COLO829 (cell line): ENCODE measurements at places on chromosomes 11 and 22.

DNA sequence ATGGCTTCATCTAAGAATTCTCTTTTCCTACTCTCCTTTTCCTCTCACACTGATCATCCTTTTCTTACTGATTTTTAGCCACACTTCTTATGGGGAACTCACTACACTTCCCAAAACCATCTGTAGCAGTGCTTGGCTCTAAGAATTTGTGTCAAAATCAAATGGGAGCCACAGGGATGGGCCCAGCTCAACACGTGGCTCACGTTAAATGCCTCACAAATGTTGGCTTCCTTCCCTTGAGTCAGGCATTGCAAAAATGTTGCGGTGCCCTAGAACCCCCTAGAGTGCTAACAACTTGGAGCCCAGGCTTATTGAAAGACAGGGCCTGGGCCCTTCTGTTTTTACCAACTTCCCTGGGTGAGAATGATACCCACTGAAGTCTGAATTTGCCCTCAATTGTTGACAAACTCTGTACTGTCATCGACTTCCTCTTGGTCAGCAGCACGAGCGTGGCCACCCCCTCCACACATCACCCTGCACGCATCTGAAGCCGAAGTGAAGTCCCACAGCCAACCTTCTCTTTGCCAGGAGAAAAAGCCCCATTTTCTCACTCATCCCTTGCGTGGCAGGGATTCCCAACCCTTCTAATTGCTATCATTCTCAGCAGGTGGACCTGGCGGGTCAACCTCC, 69.7 kb downstream of the ELFN2 start:
- no peak for DNase-seq

DNA sequence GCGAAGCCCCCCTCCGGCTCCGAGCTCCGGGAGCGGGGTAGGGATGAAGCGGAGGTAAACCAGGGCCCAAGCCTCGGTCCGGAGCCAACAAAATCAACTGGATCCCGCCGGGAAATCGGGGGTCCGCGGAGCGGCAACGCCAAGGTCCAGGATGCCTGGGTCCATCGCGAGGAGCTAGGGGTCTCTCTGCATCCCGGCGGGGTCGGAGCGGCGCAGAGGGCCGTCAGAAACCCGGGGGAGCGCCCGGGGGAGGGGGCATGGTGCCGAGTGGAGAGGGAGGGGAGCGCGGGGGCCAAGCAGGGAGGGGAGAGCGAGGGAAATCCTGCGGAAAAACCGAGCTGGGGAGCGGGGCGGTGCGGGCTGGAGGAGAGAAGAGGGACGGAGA, 51.8 kb downstream of the SLC22A12 start:
- DNase-seq, result no peak

DNA sequence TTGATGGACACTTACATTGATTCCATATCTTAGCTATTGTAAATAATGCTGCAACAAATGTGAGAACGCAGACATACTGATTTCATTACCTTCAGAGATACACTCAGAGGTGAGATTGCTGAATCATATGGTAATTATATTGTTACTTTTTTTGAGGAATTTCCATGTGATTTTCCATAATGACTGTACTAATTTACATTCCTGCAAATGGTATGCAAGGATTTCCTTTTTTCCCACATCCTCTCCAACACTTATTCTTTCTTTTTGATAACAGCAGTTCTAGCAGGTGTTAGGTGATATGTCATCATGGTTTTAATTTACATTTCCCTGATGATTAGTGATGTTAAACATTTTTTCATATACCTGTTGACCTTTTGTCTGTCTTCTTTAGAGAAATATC, 207.7 kb downstream of the C11orf87 start:
- DNase-seq, result no peak

- DNase-seq, result no peak
Observed at GRCh38 chr11:86458294-86459001, 83.8 kb downstream of the CCDC81 start.

GRCh38 chr11:86089659-86090058, 20.8 kb upstream of the PICALM start:
- no peak for DNase-seq

DNA sequence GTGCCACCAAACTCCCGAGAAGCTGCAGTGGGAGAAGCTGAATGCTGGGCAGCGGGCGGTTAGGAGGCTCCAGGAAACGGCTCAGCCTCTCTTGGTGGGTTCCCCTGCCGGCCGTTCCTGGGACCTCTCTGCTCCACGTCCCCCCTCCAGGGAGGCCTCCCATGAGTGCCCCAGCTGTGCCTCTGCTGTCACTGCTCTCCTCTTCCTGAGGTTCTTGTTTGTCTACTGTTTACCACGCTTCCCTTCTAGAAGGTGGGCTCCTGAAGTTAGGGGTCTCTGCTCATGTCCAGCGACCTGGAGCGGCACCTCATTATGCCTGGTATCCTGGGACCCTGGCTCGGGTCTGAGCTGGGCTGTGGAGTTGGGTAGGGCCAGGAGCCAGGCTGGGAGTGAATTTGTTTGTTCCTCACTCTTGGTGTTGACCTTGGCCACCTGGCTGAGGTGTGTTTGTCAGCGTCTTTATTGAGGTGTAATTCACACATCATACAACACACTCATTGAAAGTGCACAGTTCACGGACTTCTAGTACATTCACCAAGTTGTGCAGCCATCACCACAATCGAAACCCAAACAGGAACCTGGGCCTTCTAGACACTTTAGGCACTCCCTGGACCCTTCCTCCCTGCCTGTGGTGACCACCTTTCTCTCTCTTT, 37.8 kb upstream of the GRAMD4 start:
- no peak for DNase-seq

DNA sequence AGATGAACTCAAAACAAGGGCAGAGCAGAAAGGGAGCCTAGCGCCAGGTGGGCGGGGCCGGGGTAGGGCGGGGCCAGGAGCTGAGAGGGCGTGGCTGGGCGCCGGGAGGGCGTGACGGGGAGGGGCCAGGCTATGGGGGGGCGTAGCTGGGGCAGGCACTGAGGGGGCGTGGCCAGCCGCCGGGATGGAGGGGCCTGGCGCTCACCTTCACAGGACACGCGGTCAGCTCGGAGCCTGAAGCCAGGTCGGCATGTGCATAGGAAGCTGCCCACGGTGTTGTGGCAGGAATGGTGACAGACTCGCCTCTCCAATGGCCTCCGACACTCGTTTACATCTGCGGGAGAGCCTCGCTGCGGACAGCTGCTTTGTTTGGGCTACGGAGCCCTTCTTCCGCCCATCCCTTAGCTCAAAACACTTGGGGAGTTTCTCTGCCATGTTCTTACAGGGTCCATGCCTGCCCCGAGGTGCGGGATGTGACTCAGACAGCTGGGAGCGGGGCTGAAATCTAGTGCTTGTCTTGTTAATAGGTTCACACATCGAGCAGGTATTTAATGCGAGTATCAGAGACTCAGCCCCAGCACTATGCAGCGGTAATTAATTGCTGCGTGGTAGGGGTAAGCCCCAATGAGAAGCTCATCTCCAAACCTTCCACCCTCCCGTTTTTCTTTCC, 13.4 kb downstream of the VWCE start:
- peak; percentile 59 for DNase-seq

- DNase-seq, result no peak
Observed at GRCh38 chr22:19815093-19815822, 39.4 kb downstream of the GNB1L start.

- DNase-seq, result no peak
Observed at GRCh38 chr11:14748090-14748489, 104.5 kb downstream of the PDE3B start.

GRCh38 chr22:24128021-24128420, 53.3 kb upstream of the SUSD2 start:
- no peak for DNase-seq

GRCh38 chr11:65640483-65641296, 2.8 kb downstream of the SIPA1 start:
- no peak for DNase-seq

DNA sequence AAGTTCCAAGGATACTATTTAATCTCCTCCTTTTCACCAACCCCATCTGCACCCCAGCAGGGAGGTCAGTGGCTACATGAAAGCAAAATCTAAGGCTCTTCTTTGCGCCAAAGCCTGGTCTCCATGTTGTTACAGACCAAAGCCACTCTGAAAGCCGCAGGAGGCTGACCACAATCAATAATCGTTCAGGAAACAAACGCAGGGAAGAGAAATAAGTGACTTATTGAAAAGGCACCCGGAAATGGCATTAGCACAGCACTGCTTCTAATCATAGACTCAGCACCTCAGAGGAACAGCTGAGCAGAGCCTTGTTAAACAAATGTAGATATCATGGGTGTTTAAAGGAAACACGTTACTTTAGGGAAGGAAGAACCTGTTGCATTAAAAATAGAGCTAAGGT, 183.9 kb downstream of the KIRREL3 start:
- DNase-seq, result no peak
